ENCODE measurements at places on chromosomes 2 and 18. TPM values are rescaled to one million over a fixed set of nuclear protein-coding genes. Genes with fewer than 3 reads are reported as not detected.

The CERS6 gene
- polyA plus RNA-seq, result 57.2 TPM

The UGT1A4 gene
- polyA plus RNA-seq, result not detected

The LIMS3 gene
- polyA plus RNA-seq, result 3.2 TPM

The HK2 gene
- 13.6 TPM for polyA plus RNA-seq

The KIF5C gene
- 7.8 TPM for polyA plus RNA-seq

The OR6B2 gene
- not detected for polyA plus RNA-seq

The CFLAR gene
- polyA plus RNA-seq, result 50.4 TPM

The MAPK4 gene
- polyA plus RNA-seq, result 10.3 TPM

The ING5 gene
- polyA plus RNA-seq, result 41.1 TPM

The PDK1 gene
- polyA plus RNA-seq, result 11.7 TPM

The PAIP2B gene
- 18.5 TPM for polyA plus RNA-seq

The RAB6C gene
- polyA plus RNA-seq, result 0.72 TPM

The SPP2 gene
- not detected for polyA plus RNA-seq

The BBS5 gene
- 12.7 TPM for polyA plus RNA-seq

The OXER1 gene
- polyA plus RNA-seq, result 7.4 TPM

The HES6 gene
- polyA plus RNA-seq, result 5.6 TPM

The SLC9A4 gene
- polyA plus RNA-seq, result 11.3 TPM

The TXNL1 gene
- polyA plus RNA-seq, result 121 TPM

All from right renal pelvis (tissue), 4 donors.